ENCODE measurements at places on chromosomes 4 and X.

- DNase-seq: no peak
Measured at GRCh38 chr4:38734446-38734845, 48.3 kb downstream of the TLR10 start.

- no peak for DNase-seq
Measured at GRCh38 chrX:135315864-135316263, 6.6 kb downstream of the ETDC start.

- DNase-seq: no peak
Measured at GRCh38 chrX:68727696-68728095, 80.2 kb downstream of the STARD8 start.

- DNase-seq: no peak
Measured at GRCh38 chr4:155227131-155227530, 18.7 kb downstream of the NPY2R start.

DNA sequence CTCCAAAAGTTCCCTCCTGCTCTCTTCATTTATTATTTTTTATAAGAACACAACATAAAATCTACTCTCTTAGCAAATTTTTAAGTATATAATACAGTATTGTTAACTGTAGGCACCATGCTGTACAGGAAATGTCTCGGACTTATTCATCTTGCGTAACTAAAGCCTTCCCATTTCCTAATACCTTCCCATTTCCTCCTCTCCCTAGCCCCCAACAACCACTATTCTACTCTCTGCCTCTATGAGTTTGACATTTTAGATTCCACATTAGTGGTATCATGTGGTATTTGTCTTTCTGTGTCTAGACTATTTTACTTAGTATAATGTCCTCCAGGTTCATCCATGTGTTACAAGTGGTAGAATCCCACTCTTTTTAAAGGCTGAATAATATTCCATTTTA is 15.8 kb upstream of the SYTL4 start:
- DNase-seq: no peak

DNA sequence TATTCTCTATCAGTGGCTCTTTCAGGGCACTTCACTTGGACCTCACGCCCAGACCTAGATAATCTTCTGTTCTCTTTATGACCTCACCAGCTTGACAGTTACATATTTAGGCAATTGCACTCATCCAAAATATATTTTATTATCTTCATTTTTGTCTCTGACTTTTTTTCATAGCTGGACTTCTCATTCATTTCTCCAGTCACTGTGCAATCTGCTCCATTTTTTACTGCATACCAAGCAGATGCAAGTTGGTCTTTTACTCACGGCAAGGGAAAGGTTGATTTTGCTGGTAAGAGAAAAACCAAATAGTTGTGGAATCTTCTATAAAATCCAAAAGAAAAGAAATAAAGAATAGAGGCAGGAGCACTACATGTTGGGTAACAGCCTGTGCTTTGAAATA is 31.7 kb downstream of the MAD2L1 start:
- no peak for DNase-seq

GRCh38 chr4:47674144-47674543 is 163.7 kb downstream of the CORIN start:
- DNase-seq: no peak

- no peak for DNase-seq
Measured at GRCh38 chrX:39718981-39719380, 378.8 kb downstream of the BCOR start.

DNA sequence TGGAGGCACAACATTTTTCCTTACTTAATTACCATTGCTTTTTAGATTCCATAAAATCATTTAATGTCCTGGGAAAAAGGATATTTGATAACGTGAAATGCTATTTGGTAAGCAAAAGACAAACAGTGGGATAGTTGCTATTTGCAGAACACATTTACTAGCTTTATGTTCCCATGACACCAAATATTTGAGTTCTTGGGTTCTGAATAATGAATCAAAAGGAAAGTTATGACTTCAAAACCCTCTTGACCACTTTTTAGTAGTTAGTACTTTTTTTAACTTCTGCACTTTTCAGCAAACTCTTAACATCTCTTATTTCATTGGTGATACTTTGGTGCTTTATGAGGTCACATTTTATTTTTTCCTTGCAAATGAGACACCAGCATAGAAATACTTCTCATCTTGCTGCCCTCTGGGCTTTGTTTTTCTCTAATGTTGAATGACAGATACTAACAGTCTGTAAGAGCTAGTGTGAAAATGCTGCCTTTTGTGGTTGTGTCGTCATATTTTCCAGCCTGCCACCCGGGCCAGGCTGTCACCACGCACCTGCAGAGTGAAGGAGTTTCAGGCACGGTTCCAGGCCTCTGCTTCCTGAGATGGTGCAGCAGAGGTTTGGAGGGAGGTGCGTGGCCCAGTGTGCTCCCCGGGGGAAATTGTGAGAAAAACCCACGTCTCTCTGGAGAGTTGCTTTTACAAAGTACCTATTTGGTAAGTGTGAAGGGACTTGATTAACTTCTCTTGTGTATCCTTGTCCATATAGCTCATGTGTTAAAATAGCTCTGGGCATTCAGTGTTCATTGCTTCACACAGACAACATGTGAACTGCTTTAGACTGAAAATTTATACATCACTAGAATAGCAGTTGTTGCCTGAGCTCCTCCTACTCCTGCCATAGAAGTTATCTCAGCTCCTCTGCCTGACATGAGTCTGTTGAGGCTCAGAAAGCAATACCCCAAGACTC is 34.7 kb downstream of the MSL3 start:
- peak; percentile 42 for DNase-seq

GRCh38 chrX:112266136-112266535 is 183.6 kb upstream of the TRPC5 start:
- DNase-seq: no peak

GRCh38 chrX:110268886-110269285 is 49.0 kb downstream of the AMMECR1 start:
- peak; percentile 14 for DNase-seq

- DNase-seq: no peak
Measured at GRCh38 chrX:18931972-18932371, 51.9 kb downstream of the PHKA2 start.

GRCh38 chr4:78621395-78621794 is 69.8 kb downstream of the ANXA3 start:
- no peak for DNase-seq

DNA sequence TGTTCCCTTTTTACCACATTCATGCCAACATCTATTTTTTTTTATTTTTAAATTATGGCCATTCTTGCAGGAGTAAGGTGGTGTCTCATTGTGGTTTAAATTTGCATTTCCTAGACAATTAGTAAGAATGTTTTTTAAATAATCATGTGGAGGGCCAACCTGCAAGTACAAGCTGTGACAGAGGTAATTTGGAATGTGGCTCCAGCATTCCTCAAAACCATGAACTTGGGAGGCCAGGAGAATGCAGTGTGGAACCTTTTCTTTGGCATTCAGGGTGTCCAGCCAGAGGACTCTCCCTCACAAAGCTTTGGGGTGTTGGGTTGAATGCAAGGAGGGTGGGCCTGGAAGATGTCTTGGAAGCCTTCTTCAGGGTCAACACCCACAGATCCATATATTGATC is 7.3 kb upstream of the TMEM185A start:
- no peak for DNase-seq

GRCh38 chrX:44306356-44306755 is 37.1 kb downstream of the EFHC2 start:
- DNase-seq: no peak

GRCh38 chrX:79089896-79090584 is 54.4 kb upstream of the GPR174 start:
- no peak for DNase-seq

DNA sequence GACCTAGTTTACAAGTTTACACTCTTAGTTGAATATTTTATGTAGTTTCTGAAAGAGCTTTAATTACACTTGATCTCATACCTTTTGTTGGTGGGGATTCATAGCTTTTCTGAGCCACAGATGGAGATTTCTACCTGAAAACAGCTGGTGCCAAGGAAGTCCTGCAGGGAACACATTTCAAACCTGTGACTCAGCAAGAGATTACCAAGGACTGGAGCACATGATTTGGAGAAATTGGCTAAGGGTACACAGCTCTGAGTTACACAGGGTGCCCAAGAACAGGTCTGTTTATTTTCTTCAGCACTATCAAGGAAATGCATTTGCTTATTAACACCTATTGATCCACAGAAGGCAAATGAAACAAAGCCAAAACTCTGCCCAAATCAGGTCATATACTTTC is 691.5 kb downstream of the KCTD8 start:
- no peak for DNase-seq

DNA sequence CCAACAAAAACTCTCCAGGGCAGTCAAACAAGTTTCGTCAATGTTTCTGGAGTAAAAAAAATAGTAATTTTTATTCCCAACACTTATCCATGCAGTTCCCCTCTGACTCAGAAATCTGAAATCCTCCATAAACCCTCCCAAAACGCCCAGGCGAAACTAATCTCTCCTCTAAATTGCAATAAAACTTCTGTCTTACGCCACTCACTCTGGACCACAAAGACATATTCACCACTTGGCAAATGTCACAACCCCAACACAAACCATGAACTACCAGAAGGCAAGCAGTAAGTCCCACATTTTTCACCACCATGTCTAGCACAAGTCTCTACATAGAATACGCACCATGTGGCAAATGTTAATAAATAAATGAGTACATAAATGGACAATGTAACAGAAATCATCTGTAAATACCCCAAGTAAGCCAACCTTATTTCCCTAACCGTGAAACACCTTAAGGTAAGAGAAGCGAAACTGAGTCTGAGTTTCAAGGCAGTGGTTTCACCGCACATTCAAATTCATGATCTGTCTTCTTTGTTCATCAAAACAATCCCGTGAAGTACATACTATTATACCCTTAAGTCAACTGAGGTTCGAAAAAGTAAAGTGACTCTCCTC is 1.6 kb downstream of the PAPSS1 start:
- no peak for DNase-seq

DNA sequence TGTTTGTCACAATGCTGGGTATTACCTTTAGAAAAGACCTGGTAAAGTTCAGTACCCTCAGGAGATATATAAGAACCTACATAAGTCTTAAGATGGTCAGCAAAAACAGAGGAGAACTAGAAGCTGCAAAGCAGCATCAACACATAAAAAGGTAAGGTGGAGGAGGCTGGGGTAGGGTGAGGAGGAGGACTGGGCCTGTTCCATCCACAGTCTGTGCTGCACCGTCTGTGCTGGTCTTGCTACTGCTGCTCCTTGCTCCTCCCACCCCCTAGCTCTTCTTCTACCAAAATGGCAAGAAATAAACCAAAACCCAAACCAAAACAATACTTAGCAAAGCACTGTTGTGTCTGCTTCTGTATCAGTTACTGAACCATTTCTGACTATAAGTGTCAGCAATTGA is 102.2 kb downstream of the CDS1 start:
- DNase-seq: no peak

GRCh38 chr4:124904723-124905388 is 192.3 kb upstream of the ANKRD50 start:
- no peak for DNase-seq

DNA sequence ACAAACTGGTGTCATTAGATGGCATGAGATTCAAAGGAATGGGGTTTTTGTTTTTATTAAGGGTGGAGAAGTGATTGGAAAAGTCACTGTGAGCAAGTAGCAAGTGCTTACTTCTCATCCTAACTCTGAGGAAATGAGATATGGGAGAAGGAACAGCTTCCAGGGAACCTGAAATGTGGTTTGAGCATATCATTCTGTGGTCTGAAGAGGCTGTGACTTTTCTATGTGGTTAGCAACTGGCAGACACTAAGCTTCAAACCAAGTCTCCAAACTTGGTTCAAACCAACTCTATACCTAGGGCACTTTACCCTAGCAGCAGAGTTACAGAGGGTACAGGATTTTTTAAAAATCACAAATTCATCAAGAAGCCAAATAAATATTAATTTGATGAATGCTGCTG is 58.2 kb downstream of the DCLK2 start:
- DNase-seq: no peak

DNA sequence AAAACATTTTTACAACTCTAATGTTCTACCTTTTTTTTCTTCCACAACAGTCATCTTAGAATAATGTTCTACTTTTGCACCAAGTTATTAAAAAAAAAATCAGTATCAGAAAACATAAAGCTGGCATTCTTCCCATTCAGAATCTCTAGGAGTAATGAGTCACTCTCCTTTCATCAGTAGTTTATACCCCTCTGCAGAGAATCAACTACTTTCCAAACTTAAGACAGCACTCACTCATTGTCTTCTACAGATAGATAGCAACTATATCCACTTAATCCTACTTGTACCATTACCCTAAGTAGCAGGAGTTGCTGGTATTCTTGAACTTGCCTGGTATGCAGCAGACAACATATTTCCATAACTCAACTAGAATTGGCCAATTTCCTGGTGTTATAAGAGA is 3.2 kb downstream of the TIGD4 start:
- DNase-seq: no peak

- no peak for DNase-seq
Measured at GRCh38 chr4:41791557-41791956, 43.0 kb upstream of the PHOX2B start.

DNA sequence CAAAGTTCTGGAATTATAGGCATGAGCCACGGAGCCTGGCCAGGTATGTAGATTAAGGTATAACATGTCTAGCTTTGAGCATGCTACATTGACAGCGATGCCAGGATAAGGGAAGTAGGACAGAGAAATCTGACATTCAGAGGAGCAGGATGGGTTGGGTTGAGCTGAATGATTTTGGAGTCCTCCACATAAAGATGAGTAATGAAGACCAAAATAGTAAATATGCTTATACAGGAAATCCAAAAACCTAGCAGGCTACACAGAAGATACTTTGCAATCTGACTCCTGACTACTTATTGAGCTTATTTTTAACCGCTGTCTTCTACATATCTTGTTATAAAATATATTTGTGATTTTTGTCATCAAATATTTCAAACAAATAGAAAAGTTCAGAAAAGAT is 69.7 kb downstream of the PDGFC start:
- DNase-seq: no peak

DNA sequence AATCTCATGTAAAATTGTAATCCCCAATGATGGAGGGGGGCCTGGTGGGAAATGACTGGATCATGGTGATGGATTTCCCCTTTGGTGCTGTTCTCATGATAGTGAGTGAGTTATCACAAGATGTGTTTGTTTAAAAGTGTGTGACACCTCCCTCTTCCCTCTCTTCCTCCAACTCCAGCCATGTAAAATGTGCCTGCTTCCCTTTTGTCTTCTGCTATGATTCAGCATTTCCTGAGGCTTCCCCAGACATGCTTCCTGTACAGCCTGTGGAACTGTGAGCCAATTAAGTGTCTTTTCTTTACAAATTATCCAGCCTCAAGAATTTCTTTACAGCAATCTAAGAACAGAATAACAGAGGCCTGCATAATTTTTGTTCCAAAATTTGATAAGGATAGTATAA is 85.2 kb downstream of the ANAPC10 start:
- DNase-seq: no peak

- no peak for DNase-seq
Measured at GRCh38 chr4:141395246-141395830, 174.6 kb downstream of the ZNF330 start.

- no peak for DNase-seq
Measured at GRCh38 chrX:24110069-24110468, 39.5 kb upstream of the ZFX start.

- no peak for DNase-seq
Measured at GRCh38 chrX:121036951-121037350, 10.5 kb upstream of the GLUD2 start.

DNA sequence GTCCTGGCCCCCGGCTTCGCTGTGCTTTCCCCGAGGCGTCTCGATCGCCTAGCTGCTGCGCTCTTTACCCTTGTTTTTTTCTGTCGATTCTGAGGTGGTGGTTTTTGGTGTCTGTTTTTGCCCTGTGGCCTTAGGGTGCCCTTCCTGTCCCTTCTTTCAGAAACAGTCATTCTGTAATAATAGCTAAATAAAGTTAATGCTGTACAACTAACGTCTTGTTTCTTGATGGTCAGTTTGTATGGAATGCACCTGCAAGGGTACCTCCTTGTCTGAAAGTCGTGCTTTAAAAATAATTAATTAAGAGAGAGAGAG is 686 bp downstream of the FIP1L1 start:
- DNase-seq: no peak

- peak; percentile 56 for DNase-seq
Measured at GRCh38 chrX:65750674-65751469, 83.4 kb downstream of the MSN start.

Measured in CD4-positive, alpha-beta T cell treated with Interleukin-2 at 100 ng/mL for 4 hours (primary cell).